Stimulated activated CD8-positive, alpha-beta memory T cell treated with anti-CD3 and anti-CD28 coated beads, Interleukin-7, amount 100 ng/mL, for 24 hours (primary cell): ENCODE measurements at places on chromosomes 1 and 21.

DNA sequence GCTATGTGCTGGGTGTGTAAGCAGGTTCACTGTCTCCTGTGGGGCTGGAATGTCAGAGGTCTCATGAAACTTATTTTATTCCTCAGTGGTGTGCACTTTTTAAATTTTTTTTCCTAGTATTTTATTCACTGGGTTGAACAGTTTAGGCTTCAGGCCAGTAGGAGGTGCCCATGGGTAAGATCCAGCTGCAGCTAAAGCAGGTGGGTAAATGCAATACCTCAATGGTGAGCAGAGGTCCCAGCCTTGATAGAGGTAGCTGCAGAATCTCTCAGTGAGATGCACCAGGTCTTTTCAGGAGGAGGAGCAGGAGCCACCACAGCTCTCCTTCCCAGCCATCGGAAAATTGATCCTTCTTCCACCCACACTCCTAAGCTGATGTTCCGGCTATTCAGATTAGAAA, 12.6 kb upstream of the OR6N2 start:
- DNase-seq, result peak; percentile 11

DNA sequence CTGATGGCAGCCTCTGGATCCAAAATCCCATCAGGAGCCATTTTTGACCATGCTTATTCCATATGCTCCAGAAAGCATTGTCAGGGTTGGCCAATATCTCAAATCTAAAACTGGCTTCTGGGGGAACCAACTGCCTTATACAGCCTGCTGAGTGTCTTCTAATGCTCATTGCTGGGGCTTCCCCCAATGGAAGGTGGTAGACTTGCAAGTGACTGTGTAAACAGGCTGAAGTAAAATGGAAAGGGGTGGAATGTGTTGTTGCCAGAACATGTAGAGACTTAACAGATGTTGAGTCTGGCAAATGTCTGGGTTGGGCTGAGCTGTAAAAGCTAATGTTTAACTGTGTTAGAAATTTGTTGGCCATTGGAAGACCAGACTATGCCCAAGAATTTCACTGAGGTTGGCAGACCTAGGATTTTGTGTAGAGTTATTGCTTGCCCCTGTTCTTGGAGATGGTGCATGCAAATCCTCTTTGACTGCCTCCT, 22.7 kb upstream of the LRIF1 start:
- no peak for DNase-seq

- no peak for DNase-seq
Observed at GRCh38 chr1:110722807-110723206, 48.1 kb upstream of the KCNA3 start.

DNA sequence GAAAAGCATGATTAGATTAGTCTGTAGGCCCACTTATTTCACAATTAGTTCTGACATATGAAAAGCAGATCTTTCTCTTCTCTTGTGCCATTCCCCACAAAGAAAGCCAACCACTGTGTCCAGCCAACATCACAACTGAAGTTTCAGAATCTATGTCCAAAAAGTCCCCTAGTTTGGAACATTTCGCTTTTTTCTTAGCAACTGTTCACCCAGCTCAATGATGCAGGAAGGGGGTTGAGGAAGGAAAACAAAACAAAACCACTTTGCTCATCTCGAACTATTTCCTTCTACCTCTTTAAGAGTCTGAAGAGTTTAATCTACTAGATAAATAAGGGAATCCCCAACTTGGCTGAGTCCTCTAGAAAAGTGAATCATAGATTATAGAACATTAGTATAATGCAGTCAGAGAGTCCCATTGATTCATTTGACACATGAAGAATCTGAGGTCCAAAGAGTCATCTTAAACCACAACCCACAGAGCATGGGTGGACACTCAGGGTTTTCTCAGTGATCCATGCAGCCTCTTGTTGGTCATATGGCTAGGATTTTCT, 159.3 kb upstream of the SGIP1 start:
- no peak for DNase-seq

DNA sequence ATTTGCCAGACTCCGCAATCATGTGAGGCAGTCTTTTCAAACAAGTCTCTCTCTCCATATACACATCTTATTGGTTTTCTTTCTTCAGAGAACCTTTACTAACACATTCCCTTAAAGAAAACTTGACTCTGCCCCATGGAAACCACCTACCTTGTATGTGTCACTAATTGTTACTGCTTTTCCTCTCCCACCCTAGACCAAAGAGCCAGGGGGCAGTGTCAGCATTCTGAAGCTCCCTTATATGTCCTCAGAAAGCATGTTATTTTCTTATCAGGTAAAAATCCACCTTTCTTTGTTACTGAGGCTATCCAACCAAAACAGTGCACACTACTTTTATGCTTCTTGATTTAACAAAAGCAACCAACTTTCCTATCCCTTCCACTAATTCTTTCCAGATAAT, 98.9 kb upstream of the SLC5A9 start:
- no peak for DNase-seq

DNA sequence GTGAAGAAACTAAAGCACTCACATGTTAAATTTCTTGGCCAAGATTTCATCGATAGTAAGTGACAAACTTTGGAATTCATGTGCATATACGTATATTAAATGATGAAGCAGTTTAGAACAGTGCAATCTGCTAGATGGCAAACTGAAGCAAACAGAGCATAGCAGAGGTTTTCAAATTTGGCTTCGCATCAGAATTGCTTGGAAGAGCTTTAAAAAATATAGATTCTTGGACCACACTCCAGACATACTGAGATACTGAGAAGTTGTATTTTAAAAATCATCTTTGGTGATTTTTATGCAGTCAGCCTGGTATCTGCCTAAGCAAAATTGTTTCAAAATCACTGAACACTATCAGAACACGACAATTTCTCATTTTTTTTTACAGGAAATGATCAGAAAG, 709.2 kb downstream of the PLA2G4A start:
- no peak for DNase-seq
